Left hindlimb (tissue), 1 donor: ENCODE measurements at places on chromosomes 5 and 9.

DNA sequence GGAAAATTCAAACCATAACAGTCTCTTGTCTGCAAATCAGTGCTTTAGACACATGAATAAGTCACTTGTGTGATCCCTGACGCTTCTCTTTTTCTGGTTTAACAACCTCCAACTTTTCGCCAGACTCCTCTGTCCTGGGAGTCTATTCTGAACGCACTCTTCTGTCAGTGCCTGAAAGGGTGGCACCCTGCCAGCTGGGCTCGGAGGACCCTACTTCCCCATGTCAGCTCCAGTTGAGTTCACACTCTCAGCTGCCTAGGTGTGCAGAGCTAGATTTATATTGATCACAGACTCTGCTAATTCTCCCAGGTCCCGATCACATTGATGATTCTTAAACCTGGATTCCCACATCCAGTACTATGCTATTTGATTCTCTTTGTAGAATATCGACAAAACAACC lies 649.1 kb downstream of the BNC2 start:
- DNase-seq = no peak

- DNase-seq = no peak
Observed at GRCh38 chr5:120457839-120458507, 6.1 kb upstream of the PRR16 start.

DNA sequence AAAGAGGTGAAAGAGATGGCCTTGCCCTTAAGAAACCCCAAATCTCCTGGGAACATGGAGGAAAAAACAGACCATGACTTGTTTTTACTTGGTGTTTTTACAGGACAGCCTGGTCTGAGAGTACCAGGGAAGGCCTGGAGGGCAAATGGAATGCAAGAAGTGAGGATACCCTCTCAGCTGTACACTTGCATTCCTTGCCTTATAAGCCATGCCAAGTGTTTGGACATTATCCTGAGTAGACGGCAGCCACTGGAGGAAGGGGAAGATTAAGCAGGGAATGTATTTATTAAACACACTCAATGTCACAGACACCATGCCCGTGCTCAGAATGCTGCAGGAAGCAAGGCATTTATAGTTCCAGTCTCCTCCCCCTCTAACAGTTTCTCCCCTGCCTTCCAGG lies 581.4 kb downstream of the CDK5RAP2 start:
- DNase-seq = no peak

GRCh38 chr5:56415356-56415765 lies 182.2 kb upstream of the ANKRD55 start:
- no peak for DNase-seq

- DNase-seq = no peak
Observed at GRCh38 chr5:149776361-149777305, 46.5 kb downstream of the PPARGC1B start.

DNA sequence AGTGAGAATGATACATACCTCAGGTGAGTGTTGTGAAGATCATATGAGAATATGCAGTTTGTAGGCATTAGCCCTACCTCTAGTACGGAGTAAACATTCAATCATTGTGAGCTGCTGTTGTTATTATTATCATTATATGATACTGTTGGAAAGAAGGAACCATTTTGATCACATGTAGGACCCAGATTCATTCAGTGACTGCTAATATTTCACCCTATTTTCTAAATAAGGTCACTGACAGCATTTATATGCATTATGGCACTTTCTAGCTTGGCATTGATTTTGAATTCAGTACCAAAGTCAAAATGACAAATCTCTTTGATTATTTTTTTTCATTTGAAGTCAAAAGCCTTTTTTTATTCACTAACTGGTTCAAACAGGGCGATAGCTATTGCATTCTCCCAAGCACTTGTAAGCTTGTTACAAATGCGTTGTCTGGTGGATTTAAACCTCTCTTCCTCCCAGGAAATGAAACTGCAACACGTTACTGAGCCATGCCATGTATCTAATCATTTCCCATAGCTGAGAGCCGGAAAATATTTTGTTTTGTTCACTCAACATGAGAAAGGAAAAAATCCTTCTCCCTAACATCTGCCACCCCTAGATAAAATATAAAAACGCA lies 320.8 kb upstream of the SGCD start:
- no peak for DNase-seq

DNA sequence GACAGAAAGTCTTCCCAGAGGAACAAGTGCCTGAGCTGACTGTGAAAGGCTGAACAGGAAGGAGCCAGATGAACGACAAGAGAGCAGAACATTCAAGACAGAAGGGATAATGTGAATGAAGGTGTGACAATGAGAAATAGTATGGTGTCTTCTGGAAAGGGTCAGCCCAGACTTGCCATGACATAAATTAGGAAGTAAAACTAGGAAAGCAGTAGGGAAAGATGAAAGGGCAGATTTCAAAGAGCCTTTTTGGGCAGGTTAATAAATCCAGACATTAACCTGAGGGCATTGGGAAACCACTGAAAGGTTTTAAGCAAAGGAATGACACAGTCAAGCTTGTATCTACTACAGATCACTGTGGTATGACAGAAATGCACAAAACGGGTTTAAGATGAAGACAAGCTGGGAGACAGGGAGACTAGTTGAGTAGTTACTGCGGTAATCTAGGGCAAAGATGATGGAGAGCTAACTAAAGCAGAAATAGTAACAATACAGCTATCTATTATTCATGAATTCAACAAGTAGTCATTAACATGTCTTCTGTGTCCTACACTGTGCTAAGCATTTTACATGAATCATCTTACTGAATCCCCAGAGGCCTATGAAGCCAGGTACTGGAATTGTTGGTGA lies 580.9 kb upstream of the WWC1 start:
- DNase-seq = no peak

- no peak for DNase-seq
Observed at GRCh38 chr9:123686829-123687192, 243.1 kb downstream of the DENND1A start.

DNA sequence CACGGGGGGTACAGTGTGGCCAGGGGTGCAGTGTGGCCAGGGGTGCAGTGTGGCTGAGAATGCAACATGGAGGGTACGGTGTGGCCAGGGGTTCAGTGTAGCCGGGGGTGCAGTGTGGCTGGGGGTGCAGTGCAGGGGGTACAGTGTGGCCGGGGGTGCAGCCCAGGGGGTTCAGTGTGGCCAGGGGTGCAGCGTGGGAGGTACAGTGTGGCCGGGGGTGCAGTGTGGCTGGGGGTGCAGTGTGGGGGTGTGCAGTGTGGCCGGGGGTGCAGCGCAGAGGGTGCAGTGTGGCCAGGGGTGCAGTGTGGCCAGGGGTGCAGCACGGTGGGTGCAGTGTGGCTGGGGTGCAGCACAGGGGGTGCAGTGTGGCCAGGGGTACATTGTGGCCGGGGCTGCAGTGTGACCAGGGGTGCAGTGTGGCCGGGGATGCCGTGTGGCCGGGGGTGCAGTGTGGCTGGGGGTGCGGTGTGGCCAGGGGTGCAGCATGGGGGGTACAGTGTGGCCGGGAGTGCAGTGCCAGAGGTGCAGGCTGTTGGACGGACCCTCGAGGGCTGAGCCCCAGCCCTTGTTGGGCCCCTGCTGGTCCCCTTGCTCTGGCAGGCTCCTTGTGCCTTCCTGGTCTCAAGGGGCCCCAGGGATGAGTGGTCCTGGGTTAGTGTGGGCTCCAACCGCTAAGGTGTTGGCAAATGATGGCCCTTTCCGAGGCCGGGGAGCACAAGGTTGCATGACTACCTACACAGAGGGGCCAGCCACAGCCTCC lies 17.9 kb downstream of the TPPP start:
- peak; percentile 30 for DNase-seq

DNA sequence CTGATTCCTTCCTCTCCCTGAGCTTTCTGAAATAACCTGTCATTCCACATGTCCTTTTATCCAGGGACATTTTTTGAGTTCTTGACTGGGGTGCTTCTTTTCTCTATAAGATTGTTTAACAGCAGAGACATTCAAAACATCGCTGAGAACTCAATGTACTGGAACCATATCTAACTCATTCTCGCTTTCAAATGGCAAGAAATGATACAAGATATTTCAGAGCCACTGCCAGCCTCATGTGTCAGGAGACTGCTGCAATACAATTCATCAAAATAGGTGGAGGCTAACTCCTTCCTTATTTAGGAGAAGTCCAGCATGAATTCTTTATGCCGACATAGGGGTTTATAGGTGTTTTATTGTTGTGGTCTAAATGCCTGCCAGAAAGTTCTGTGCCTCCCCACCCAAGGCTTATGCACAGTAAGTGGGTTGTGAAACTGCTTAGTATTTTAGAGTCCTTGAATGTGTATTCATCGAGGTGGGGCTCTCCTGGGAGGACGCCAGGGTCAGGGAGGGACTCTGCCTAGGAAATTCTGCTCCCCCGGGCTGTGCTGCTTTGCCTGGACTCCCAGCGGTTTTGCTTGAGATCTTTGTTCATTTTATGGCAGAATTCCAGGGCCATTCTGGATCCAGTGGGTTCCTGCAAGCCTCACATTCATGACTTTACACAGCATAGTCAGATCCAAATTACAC lies 53.9 kb downstream of the ZNF474 start:
- peak; percentile 54 for DNase-seq

GRCh38 chr5:81147011-81147885 lies 85.9 kb upstream of the CKMT2 start:
- no peak for DNase-seq

DNA sequence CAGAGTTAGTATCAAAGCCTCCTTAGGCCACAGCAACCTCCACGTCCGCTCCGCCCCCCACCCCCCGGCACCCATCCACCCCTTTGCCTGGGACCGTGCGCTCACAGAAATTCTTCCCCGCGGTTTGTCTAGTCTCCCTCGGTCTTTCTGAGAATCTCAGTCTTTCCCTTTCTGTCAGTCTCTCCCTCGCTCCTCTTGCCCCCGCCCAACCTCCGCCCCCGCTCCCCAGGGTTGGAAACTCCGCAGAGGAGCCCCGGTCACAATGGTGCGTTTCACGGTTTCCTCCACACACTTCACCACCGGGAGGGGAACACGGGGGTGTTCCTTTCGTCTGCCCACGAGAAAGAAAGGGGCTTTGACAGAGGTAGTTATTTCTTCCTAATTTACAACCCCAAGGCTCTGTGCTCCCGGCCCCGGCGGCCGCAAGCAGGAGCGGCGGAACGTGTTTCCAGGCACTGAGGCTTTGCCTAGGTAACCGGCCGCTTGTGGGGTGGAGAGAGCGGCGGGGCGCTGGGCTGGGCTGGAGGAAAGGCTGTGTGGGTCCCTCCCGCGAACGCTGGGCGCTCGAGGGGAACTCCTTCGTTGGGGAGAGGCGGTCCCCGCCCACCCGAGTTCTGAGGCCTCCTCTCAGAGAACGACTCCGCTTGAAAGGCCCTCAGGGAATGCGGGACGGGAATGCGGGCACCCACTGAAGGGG lies 2.1 kb downstream of the NR4A3 start:
- DNase-seq = peak; percentile 58

DNA sequence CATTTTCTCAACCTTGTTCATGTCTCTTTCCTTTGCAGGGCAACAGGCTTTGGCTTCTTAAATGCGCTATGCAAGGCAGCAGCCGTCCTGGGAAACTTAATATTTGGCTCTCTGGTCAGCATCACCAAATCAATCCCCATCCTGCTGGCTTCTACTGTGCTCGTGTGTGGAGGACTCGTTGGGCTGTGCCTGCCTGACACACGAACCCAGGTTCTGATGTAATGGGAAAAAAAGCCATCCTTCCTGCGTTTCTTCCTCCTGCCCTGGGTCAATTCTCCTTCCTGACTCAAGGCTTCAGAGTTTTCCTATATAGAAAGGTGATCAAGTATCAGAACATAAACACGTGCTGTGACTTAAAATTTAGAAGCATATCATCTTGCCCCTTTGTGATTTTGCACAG lies 77.8 kb upstream of the IQGAP2 start:
- no peak for DNase-seq

GRCh38 chr5:145681686-145682085 lies 153.5 kb downstream of the PRELID2 start:
- DNase-seq = no peak

DNA sequence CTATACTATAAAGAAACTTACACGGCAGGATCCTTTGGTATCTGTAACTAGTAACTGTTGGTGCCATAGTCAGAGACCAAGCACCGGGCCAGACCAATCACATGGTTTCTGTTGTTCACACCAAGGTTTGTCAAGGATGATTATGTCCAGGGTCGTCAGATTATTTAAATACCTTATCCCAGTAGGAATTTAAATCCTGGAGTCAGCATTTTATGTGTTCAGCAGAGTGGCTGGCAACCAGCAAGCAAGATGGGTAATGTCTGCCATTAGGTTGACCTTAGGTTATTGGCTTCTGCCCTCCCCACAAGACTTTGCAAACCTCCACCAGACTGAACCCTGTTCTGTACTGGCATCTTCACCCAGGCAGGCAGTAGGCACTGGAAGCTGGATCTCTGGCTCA lies 39.3 kb upstream of the TMOD1 start:
- DNase-seq = no peak

GRCh38 chr5:156815988-156816599 lies 34.0 kb upstream of the PPP1R2B start:
- no peak for DNase-seq

GRCh38 chr9:101706997-101707396 lies 31.4 kb downstream of the GRIN3A start:
- no peak for DNase-seq
